Osteoblast (primary cell): ENCODE measurements at places on chromosomes 5 and 9.

DNA sequence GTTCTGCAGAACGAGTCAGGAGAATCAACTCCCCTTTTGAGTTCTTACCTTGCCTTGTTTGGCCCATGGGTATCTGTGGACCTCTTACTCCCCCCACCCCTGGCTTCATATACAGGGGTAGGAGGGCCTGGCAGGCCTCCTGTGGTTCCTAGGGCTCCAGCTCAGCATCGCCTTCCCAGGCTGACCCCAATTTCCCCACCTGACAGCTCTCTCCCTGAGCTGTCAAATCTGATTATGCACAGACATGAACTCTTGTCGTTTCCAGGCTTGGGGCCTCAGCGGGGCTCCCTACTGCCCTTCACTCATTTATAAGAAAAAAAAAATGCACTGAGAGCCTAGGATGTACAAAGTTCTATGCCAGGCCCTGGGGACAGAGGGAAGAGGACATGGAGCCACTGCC lies 67.9 kb downstream of the PTPN3 start:
- no peak for DNase-seq

DNA sequence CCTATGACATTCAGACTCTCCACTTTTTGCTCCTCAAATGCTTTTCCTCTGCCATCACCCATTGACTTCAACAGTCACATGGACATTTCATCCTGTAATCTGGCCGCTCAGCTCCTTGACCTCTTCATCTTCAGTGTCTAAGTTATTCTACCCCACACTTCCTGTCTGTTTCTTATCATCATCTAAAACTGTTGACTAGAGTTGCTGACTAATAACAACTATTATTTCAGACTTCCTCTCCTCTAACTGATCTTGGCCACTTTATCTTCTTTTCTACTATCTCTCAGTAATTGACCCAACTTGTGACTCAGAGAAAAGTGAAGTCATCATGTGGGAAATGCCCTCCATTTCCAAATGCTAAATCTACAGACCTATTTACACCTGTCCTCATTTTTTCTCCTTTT lies 254.7 kb upstream of the TRPC7 start:
- DNase-seq = no peak

DNA sequence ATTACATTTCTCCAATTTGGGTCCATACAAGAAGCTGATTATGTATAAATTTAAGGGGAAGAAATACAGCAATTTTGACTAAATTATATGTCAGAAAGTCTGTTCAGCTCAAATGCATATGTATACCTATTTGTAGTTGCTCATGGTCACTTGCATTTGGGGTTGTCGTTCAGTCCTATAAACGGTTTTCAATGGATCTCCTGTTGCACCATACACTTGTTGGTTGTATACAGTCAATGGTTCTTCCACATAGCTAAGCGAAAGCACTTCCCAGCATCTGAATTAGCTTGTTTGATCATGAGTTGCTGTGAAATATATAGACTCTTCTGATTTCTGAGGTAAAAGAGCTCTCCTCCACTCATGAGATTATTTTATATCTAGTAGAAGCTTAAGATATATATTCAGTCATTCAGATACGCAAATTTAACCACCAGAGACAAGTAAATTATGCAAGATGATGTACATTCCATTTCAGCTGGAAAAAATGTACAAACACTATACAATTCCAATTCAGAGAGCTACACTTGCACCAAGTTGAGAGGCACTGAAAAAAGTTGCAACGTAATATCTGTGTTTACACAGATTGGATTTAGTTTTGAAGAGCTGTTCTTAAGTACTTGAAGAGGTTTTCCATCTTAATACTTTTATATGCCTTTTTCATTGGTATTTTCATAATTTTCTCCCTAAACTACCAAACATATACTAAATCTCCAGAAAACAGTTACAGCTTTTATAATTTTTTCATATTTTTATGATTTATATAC lies 64.4 kb upstream of the POU5F2 start:
- DNase-seq = no peak

- peak; percentile 98 for DNase-seq
Measured at GRCh38 chr9:129334105-129334935, 156.3 kb upstream of the IER5L start.

DNA sequence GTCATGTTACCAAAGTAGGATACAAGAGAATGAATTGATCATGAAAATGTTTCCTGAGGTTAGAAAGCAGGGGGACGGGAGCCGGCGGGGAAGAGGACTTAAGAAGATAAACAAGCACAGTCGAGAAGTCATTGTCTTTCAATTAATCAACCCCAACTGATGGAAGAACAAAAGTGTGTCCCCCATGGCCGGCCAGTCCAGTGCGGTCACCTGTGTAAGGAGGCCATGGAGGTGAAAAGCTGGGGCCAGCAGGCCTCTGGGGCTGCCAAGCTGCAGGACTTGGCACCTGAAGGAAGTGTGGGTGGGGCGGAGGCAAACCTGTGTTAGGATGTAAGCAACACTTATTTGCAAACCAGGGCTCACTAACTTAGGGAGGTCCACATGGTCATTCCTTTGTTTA lies 223.3 kb upstream of the TBCA start:
- no peak for DNase-seq

DNA sequence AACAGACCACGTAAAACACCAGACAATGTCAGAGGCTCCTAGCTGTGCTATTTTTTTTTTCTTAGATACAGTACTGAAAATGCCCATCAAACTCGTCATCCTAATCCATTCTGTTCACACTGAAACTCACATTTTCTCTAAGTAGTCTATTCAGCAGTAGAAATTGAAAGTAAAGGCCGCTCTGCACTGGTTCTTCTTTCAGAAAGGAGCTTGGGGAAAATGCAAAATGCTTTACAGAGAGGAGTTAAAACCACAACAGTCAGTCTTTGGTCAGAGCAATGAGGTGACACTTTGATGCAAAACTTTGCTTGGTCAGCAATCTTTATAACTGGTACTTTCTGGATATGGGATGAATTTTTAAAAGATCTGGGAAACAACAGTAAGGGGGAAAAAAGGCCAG lies 43.8 kb upstream of the SUSD1 start:
- no peak for DNase-seq

- peak; percentile 92 for DNase-seq
Measured at GRCh38 chr5:10595672-10596309, 31.9 kb downstream of the ANKRD33B start.
